Activated CD4-positive, alpha-beta T cell treated with anti-CD3 and anti-CD28 coated beads, Interleukin-2, Interleukin-6, amounts not matched to agents 100 ng/mL and 50 ng/mL, durations not matched to agents 16 hours and 8 hours (primary cell): ENCODE measurements at places on chromosomes 6 and 20.
A peak's percentile ranks its signal among the peaks of the same experiment; 100 is the strongest.

DNA sequence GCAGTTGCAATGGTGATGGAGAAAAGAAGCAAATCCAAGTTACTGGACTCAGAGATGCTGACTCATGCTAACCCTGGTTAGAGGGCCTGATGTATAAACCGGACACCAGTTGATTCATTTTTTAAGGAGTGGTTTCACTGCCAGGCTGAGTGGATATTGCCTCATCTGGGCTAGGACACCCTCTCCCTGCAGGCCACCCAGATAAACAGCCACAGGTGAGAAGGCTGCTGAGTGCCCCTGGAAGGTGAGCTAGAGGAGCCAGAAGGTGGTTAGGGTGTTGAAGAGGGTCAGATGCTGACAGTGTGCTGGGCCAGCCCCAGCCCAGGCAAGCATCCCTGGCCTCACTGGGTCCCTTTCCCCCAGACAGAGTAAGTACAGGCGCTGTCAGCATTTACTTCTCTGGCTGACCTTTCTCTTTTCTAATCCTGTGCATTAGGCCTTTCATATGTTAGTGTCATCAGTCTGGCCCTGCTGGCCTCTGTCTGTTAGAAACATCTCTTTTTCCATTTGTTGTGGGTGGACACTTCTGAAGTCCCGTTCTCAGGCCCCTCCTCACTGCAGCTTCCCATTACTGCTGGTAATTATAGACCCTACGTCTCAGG lies 13.5 kb downstream of the EPB41L1 start:
- DNase-seq, result no peak

DNA sequence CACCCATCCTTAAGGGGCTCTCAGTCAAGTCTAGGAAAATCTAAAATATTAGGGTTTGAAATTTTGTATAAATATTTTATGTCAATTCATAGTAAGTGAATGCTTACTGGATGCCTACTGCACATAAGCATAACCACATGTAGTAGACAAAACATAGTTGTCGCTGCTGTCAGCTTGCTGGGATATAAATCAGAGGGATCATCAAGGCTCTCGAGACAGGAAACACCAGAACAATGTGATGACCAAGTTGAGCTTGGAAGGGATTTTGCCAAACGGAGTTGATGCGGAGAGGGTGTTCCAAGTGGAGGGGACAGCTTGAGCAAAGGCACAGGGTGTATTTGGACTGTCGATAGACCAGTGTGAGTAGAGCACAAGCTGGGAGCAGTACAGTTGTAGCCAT lies 105.8 kb upstream of the SUPT3H start:
- DNase-seq, result no peak

DNA sequence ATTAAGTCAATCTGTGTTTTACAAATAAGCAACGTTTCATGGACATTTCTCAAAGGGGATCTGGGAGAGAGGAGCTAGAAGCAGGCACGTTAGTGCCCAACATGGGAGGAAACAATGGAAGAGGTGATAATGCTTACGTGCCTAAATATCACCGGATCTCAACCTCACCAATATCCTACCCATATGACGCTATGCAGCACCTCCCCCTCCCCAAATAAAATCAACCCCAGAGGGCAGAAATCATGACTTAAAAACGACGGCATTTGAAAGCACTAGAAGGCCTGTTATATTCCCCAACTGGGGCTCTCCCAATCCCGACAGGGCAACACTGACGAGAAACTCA lies 425 bp downstream of the HBS1L start:
- peak; percentile 58 for DNase-seq

GRCh38 chr6:13303668-13304017 lies 24.7 kb downstream of the TBC1D7 start:
- peak; percentile 64 for DNase-seq

- no peak for DNase-seq
Measured at GRCh38 chr20:7853493-7853892, 86.8 kb downstream of the HAO1 start.

DNA sequence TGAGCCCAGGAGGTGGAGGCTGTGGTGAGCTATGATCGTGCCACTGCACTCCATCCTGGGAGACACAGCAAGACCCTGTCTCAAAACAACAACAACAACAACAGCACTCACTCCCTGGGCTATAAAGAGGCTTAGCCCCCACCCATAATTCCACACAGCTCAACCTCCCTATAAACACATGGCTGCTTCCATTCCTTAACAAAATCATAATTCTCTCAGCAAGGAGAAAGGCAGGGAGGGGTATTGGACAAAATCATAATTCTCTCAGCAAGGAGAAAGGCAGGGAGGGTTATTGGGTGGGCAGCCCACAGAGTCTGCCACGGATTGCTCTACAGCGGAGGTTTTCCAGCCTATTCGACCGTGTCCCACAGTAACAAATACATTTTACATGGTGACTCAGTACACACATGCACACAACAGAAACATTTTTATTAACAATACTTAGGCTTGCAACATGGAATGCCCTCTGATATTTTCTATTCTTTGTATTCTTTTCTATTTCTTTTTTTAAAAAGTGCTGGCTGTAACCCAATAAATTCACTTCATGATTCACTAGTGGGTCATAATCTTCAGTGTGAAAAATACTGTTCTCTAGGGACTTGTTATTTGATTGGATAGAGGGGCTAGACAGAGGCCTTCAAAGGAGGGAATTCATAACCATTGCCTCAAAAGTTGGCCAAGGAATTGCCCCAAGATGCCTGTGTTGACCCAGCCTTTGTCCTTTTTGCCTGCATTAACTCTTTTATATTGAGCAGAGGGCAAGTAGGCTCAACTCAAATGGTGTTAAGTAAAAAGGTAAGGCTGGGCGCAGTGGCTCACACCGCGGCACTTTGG lies 50.6 kb upstream of the ZMYND8 start:
- no peak for DNase-seq

GRCh38 chr20:37228082-37228481 lies 33.5 kb downstream of the GHRH start:
- DNase-seq, result no peak

DNA sequence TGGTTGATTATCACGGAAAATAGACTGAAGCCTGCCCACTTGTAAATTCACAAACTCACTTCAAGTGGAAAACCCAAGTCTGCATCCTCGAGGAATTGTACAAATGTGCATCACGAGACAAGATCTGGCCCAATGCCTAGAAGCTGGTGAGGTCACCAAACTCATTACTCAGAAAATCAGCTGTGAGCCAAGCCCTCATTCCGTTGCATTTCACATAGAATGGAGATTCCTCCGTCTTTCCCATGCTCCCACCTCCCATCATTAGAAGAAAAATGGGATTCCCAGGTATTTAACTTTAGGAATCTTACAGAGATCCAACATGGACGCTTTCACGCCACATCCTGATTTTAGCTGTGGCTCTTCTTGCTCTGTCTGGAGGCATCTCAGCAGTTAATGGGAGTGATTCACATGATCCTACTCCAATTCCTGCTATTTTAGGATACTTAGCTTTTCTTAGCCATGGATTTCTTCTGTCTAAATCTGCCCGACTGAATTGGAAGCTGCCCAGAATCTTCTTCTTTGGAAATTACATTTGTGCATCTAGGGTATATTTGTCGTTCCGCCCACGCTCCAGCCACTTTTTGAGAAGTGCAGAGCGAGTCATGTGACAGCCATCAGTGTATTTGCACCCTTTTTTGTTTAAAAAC lies 68.7 kb upstream of the STMND1 start:
- DNase-seq, result no peak

GRCh38 chr20:52210037-52210990 lies 18.7 kb upstream of the ZFP64 start:
- DNase-seq, result no peak

DNA sequence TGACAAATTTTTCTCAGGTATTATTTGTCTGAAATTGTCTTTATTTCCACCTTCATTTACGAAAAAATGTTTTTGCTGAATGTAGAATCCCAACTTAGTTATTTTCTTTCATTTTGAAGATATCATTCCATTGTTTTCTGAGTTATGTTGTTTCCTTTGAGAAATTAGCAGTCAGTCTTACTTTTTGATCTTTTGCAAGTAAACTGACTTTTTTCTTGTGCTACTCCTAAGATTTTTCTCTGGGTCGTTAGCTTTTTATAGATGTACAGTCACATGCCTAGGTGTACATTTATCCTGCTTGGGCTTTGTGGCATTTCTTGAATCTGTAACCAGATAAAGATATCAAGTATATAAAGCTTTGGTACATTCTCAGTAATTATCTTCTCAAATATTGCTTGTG lies 29.6 kb upstream of the ASIP start:
- DNase-seq, result no peak

DNA sequence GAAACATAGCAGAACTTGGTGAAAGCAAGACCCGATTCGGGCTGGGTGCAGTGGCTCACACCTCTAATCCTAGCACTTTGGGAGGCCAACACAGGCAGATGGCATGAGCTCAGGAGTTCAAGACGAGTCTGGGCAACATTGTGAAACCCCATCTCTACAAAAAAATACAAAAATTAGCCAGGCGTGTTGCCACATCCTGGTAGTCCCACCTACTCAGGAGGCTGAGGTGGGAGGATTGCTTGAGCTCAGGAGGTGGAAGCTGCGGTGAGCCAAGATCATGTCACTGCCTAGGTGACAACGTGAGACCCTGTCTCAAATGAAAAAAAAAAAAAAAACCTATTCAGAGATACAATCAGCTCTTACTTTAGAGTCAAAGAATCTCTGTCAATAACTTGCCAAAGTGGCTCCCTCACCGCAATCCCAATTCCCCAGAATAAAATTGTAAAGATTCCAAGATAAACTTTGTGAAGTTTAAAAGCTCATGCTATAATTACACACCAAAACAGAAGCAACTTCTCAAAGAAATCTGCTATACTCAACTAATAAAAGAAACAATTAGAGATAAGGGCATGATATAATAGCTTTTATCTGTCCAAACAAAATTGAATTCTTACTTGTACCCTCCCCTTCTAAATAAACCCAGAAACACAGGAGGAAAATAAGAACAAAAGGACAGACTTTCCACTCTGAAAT lies 33.6 kb downstream of the CDK19 start:
- DNase-seq, result peak; percentile 17

DNA sequence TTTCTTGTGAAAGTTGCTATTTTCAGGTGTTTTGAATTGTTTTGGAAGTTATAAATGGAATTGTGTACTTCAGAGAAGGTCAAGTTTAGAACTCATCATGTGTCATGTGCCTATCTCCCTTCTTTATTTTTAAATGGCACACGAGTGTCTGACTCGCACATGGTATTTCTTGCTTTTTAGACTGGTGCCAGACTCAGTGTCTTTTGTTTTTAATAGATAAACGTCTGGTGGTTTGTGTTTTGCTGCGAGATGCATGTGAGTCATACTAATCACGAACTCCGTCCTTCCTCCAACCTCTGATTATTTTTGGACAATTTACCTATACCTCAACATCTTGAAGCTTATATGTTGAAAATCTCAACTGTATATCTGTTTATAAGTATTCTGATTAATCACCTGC lies 292.1 kb downstream of the CDKAL1 start:
- DNase-seq, result no peak

- no peak for DNase-seq
Measured at GRCh38 chr6:35024551-35025054, 116.5 kb downstream of the TCP11 start.

GRCh38 chr6:6179858-6180623 lies 140.4 kb downstream of the F13A1 start:
- no peak for DNase-seq

GRCh38 chr20:41166201-41167117 lies 29.1 kb downstream of the PLCG1 start:
- no peak for DNase-seq

GRCh38 chr6:167308207-167308606 lies 16.7 kb upstream of the TTLL2 start:
- DNase-seq, result no peak

GRCh38 chr20:14570811-14571210 lies 233.4 kb upstream of the FLRT3 start:
- DNase-seq, result no peak

DNA sequence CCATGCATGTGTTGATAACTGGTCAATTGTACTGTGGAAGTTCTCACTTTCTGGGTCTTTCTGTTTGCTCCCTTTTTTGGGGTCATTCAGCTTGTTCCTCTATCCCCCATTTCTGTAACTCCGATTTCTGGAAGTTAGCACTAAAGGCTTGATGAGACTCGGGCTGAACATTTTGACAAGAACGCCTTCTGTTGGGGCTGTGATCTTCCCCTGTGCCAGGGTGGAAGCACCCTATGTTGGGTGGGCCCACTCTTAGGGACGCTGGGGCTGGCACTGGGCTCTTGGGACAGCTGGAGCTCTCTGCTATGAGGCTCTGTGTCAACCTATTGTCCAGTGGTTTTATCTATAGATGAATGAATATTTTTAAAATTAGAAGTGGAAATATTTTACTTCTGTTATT lies 60.1 kb upstream of the FRMD1 start:
- no peak for DNase-seq

DNA sequence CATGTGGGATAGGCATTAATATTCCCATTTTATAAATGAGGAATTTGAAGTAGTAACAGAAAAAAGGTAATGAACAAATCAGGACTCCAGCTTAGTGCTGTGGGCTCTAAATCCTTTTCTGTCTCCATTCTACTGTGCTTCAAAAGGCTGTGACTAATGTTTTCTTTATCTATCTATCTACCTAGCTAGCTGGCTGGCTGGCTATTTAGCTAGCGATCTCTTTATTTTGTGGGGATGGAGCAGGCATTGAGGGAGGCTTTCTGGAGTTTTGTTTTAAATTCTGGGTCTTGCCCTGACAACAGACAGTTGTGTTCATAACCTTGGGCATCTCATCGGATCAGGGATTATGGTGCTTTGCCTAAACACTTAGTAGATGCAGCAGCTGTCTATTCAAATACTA lies 139.2 kb downstream of the SOX4 start:
- no peak for DNase-seq

DNA sequence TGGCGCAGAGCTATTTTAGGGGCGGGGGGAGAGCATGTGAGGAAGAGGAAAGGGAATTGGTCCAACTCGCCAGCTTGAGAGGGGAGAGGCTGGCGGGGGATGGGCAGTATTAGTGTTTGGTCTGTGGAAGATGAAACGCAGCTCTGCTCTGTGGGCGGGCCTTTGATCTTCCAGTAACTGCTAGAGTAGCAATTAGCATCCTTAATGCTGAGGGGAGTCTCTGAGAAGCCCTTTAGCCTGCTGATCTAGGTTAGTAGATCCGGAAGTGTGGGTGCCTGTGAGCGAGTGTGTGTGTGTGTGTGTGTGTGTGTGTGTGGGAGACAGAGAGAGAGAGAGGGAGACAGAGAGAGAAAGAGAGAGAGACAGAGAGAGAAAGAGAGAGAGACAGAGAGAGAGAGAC lies 117.2 kb upstream of the BACH2 start:
- DNase-seq, result peak; percentile 76

- no peak for DNase-seq
Measured at GRCh38 chr20:59830665-59831023, 102.8 kb downstream of the SYCP2 start.

- DNase-seq, result no peak
Measured at GRCh38 chr6:6695625-6696276, 107.2 kb downstream of the LY86 start.

GRCh38 chr6:80725156-80725930 lies 618.9 kb downstream of the BCKDHB start:
- no peak for DNase-seq

GRCh38 chr20:63321148-63321831 lies 28.3 kb downstream of the COL20A1 start:
- no peak for DNase-seq

- no peak for DNase-seq
Measured at GRCh38 chr6:28345201-28345600, 4.5 kb upstream of the ZKSCAN3 start.

GRCh38 chr6:160387916-160388643 lies 39.9 kb downstream of the SLC22A3 start:
- no peak for DNase-seq

GRCh38 chr6:136326038-136326553 lies 36.5 kb upstream of the BCLAF1 start:
- no peak for DNase-seq

- DNase-seq, result no peak
Measured at GRCh38 chr20:11937230-11937629, 19.5 kb downstream of the BTBD3 start.
